ENCODE measurements at places on chromosomes 4 and X.

DNA sequence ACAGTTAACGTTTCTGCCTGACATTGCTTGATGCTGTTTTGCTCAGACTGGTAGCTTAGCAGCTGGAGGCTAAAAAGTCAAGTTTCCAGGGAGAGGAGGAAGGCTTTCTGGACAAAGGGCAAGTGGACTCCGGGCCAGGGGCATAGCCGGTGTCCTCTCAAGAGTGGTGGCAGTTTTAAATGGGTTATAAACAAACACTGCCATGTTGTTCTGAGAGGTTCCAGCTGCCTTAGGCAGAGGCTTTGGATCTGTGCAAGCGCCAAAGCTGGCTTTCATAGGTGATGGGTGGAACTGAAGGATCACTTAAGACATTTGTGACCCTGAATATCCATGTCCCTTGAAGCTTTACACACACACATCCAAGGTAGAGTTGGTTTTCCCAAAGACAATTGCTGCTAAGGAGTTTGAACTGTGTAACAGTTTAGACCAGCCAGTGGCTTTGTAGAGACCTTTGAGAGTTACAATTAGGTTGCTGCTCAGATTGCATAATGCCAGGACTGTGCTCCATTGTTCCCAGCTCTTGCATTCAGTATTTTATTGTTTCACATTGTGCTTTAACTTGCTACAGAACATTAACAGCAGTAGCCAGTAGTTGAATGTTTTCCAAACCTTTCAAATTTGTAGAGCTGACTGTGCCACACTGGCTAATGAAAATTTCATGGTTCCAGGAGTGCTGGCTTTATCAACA, 54.1 kb upstream of the AP1S2 start:
- no peaks in the 10 kb centered on the region for H3K27me3 ChIP-seq
- no peaks in the 10 kb centered on the region for H3K4me1 ChIP-seq

- H3K4me3 ChIP-seq: no peak overlapping the region
- H3K4me1 ChIP-seq: no peaks in the 10 kb centered on the region
- peaks cover 11% of the 10 kb centered on the region for H3K36me3 ChIP-seq
- DNase-seq: no peak
These were observed 19.6 kb downstream of the VBP1 start for GRCh38 chrX:155235891-155236290.

- H3K36me3 ChIP-seq: no peaks in the 10 kb centered on the region
- no peaks in the 10 kb centered on the region for H3K27me3 ChIP-seq
- H3K27ac ChIP-seq: no peak overlapping the region
- DNase-seq: no peak
- no peaks in the 10 kb centered on the region for H3K4me1 ChIP-seq
These were observed 17.6 kb upstream of the DCUN1D4 start for GRCh38 chr4:51825341-51825740.

DNA sequence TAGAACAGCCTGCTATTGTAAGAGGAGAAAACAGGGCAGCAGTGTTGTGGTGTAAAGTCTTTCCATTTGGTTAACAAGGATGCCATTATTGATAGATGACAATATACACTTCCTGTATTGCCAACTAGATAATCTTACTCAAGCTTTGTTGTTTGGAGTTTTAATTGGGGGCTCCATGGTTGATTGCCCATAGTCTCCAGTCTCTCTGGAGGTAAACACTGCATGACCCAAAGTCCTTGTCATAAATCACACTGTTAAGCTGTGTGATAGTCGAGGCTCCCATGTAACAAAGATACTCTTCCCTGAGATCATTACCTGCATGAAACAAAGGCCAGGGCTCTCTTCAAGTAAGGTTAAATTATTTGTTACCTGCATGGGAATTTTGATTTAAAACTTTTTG, 394.6 kb downstream of the C4orf33 start:
- no peaks in the 10 kb centered on the region for H3K27me3 ChIP-seq
- H3K4me3 ChIP-seq: no peak overlapping the region
- H3K27ac ChIP-seq: no peak overlapping the region
- no peaks in the 10 kb centered on the region for H3K4me1 ChIP-seq
- H3K36me3 ChIP-seq: no peaks in the 10 kb centered on the region
- no peak for DNase-seq

GRCh38 chr4:114782415-114783214, 184.0 kb downstream of the UGT8 start:
- H3K4me1 ChIP-seq: no peaks in the 10 kb centered on the region
- H3K36me3 ChIP-seq: no peaks in the 10 kb centered on the region
- no peaks in the 10 kb centered on the region for H3K27me3 ChIP-seq
- no peak overlapping the region for H3K4me3 ChIP-seq

DNA sequence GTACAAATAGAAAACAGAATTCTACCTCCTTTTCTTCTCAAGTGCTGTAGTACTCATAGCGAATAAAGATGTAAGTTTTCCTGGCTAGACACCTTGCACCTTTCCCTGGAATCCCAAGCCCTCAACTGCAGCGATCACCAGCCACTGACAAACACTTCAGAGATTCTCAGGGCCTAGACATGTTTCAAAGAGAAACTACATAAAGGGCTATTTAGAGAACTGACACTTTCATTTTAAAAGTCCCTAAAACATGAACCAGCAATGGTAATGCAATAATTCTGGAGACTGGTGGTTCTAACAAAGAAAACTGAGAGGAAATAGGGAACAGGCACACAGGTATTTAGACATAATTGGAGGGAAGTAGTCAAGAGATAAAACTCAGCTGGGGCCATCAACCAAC, 35.7 kb downstream of the FANCB start:
- H3K27ac ChIP-seq: no peak overlapping the region
- H3K27me3 ChIP-seq: no peaks in the 10 kb centered on the region
- no peaks in the 10 kb centered on the region for H3K36me3 ChIP-seq
- H3K4me1 ChIP-seq: no peaks in the 10 kb centered on the region
- no peak overlapping the region for H3K4me3 ChIP-seq

GRCh38 chr4:138802499-138802898, 213.1 kb upstream of the NOCT start:
- H3K27me3 ChIP-seq: peaks cover 5% of the 10 kb centered on the region
- H3K27ac ChIP-seq: no peak overlapping the region
- no peak overlapping the region for H3K4me3 ChIP-seq
- H3K36me3 ChIP-seq: no peaks in the 10 kb centered on the region

DNA sequence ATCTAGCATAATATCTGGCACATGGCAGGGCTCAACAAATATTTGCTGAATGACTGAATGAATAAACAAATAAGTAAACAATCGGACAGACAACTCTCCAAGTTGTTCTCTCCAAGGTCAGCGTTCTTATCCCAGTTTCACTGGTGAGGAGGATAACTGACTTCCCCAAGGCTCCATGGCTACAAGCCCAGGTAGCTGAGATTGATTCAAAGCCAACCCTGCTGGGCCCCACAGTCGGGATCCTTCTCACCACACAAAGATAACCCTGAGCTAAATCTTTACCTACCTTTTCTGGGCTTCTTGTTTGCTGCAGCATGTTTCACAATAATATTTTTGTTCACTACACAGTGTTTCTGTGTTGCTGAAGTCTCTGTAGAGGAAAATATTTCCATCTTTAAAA, 54.9 kb downstream of the USP46 start:
- no peak for DNase-seq
- no peak overlapping the region for H3K27ac ChIP-seq
- H3K4me1 ChIP-seq: no peaks in the 10 kb centered on the region
- peaks cover 5% of the 10 kb centered on the region for H3K36me3 ChIP-seq

GRCh38 chr4:152640058-152640921, 39.5 kb downstream of the TMEM154 start:
- H3K27ac ChIP-seq: no peak overlapping the region
- peaks cover 9% of the 10 kb centered on the region for H3K36me3 ChIP-seq
- no peak overlapping the region for H3K4me3 ChIP-seq
- no peaks in the 10 kb centered on the region for H3K27me3 ChIP-seq

GRCh38 chr4:159055833-159056232, 47.0 kb upstream of the RAPGEF2 start:
- no peak overlapping the region for H3K27ac ChIP-seq
- DNase-seq: no peak
- H3K4me3 ChIP-seq: no peak overlapping the region
- H3K4me1 ChIP-seq: no peaks in the 10 kb centered on the region

- no peak overlapping the region for H3K27ac ChIP-seq
- H3K27me3 ChIP-seq: no peaks in the 10 kb centered on the region
- H3K36me3 ChIP-seq: no peaks in the 10 kb centered on the region
- H3K4me3 ChIP-seq: no peak overlapping the region
- no peaks in the 10 kb centered on the region for H3K4me1 ChIP-seq
- DNase-seq: no peak
These were observed 134.5 kb downstream of the UCHL1 start for GRCh38 chr4:41391271-41391670.

GRCh38 chr4:133146574-133147241, 2.4 kb upstream of the PCDH10 start:
- H3K27me3 ChIP-seq: peaks cover 7% of the 10 kb centered on the region
- DNase-seq: no peak

- no peaks in the 10 kb centered on the region for H3K27me3 ChIP-seq
- H3K4me1 ChIP-seq: no peaks in the 10 kb centered on the region
- H3K36me3 ChIP-seq: no peaks in the 10 kb centered on the region
- H3K27ac ChIP-seq: no peak overlapping the region
- DNase-seq: no peak
These were observed 37.9 kb downstream of the MFAP3L start for GRCh38 chr4:169988252-169988651.

DNA sequence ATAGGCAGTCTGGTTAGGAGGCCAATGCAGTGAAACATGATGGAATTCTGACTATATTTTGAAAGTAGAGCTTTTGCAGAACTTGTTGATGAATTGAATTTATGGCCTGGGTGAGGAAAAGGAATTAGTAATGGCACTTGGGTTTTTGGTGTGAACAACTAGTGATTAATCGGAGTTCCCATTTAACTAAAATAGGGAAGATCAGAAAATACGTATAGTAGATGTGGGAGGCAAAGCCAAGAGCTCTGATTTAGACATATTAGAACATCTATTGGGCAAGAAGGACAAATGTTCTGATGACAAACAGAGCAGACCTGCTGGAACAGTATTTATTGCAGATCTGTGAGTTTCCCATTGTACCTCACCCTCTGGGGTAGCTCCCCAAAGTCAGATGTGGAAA, 12.3 kb upstream of the NDP start:
- no peaks in the 10 kb centered on the region for H3K27me3 ChIP-seq
- no peak for DNase-seq
- H3K27ac ChIP-seq: no peak overlapping the region
- no peaks in the 10 kb centered on the region for H3K4me1 ChIP-seq

DNA sequence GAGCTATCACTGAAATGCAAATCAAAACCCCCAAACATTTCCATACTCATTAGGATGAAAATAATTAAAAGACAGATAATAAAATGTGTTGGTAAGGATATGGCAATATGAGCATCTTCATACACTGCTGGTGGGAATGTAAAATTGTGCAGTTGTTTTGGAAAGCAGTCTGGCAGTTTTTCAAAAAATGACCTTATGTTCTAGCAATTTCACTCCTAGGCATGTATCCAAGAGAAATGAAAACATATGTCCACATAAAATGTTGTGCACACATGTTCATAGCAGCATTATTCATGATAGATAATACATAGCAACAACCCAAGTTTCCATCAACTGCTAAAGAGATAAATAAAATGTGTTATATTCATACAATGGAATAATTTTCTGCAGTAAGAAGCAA, 14.8 kb upstream of the GPRASP2 start:
- no peak overlapping the region for H3K27ac ChIP-seq
- no peak for DNase-seq
- no peak overlapping the region for H3K4me3 ChIP-seq
- H3K36me3 ChIP-seq: no peaks in the 10 kb centered on the region
- H3K4me1 ChIP-seq: no peaks in the 10 kb centered on the region
- H3K27me3 ChIP-seq: no peaks in the 10 kb centered on the region

DNA sequence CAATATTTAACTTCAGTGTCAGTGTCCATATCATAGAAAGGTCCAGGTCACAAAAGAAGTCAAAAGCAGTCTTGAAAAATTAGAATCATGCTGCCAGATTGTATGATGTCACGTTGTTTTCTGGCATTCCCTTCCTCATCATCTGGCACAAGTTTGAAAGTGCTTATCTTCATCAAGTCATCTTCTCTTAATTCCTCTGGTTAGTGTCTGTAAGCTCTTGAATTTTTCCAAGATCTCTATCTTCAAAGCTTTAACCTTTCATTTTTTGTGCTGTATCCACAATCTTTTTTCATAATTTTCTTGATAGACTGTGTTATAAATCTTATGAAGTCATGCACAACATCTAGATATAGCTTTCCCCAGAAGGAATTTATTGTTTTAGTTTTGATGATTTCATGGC, 682.7 kb upstream of the AADAT start:
- no peak overlapping the region for H3K4me3 ChIP-seq
- no peak overlapping the region for H3K27ac ChIP-seq

- peaks cover 62% of the 10 kb centered on the region for H3K4me1 ChIP-seq
- H3K27ac ChIP-seq: peak overlapping the region; percentile 68
- no peaks in the 10 kb centered on the region for H3K27me3 ChIP-seq
- H3K4me3 ChIP-seq: peak overlapping the region; percentile 37
- DNase-seq: peak; percentile 89
- no peaks in the 10 kb centered on the region for H3K36me3 ChIP-seq
These were observed 88.6 kb upstream of the TRIM2 start for GRCh38 chr4:153115322-153116290.

- H3K27me3 ChIP-seq: no peaks in the 10 kb centered on the region
- DNase-seq: no peak
- H3K4me1 ChIP-seq: no peaks in the 10 kb centered on the region
- no peaks in the 10 kb centered on the region for H3K36me3 ChIP-seq
These were observed 3.6 kb downstream of the LINC00632 start for GRCh38 chrX:140713174-140713539.

GRCh38 chrX:20361081-20361889, 94.6 kb upstream of the RPS6KA3 start:
- H3K27ac ChIP-seq: no peak overlapping the region
- DNase-seq: no peak
- no peaks in the 10 kb centered on the region for H3K4me1 ChIP-seq
- H3K27me3 ChIP-seq: no peaks in the 10 kb centered on the region
- no peak overlapping the region for H3K4me3 ChIP-seq
- H3K36me3 ChIP-seq: no peaks in the 10 kb centered on the region

- no peak overlapping the region for H3K4me3 ChIP-seq
- no peaks in the 10 kb centered on the region for H3K4me1 ChIP-seq
- DNase-seq: no peak
- no peaks in the 10 kb centered on the region for H3K36me3 ChIP-seq
- no peak overlapping the region for H3K27ac ChIP-seq
- no peaks in the 10 kb centered on the region for H3K27me3 ChIP-seq
These were observed 72.9 kb downstream of the WDR44 start for GRCh38 chrX:118418811-118419251.

DNA sequence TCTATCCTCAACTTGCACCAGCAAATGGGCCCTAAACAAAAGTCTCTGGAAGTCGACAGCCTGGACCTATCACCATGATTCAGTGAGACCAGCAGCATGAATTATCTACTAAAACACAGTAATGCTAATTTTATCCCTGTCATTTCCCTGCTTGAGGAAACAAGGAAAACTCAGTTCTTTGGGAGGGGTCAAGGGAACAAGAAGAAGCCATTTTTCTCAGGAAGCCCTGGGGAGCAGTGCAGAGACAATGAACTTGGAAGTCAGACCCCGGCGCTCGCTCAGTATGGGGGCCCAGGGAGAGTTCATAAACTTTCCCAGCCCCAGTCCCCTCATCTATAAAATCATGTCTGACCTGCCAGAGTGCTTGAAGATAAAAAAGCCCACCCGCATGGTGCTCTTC, 50.4 kb downstream of the DCTD start:
- H3K4me1 ChIP-seq: no peaks in the 10 kb centered on the region
- H3K27ac ChIP-seq: no peak overlapping the region
- H3K36me3 ChIP-seq: no peaks in the 10 kb centered on the region
- H3K4me3 ChIP-seq: no peak overlapping the region
- no peak for DNase-seq

GRCh38 chrX:112631892-112632291, 47.8 kb downstream of the LHFPL1 start:
- H3K4me3 ChIP-seq: no peak overlapping the region
- H3K27ac ChIP-seq: no peak overlapping the region
- no peaks in the 10 kb centered on the region for H3K27me3 ChIP-seq
- H3K36me3 ChIP-seq: no peaks in the 10 kb centered on the region

All from CD4-positive, alpha-beta memory T cell (primary cell).